ENCODE measurements at places on chromosomes 6 and 20.

GRCh38 chr6:82779041-82779440 lies 286.6 kb downstream of the UBE3D start:
- no peak for DNase-seq

GRCh38 chr20:58878399-58878798 lies 25.9 kb downstream of the GNAS start:
- DNase-seq, result no peak

- no peak for DNase-seq
Observed at GRCh38 chr6:11231564-11232192, 790 bp downstream of the NEDD9 start.

DNA sequence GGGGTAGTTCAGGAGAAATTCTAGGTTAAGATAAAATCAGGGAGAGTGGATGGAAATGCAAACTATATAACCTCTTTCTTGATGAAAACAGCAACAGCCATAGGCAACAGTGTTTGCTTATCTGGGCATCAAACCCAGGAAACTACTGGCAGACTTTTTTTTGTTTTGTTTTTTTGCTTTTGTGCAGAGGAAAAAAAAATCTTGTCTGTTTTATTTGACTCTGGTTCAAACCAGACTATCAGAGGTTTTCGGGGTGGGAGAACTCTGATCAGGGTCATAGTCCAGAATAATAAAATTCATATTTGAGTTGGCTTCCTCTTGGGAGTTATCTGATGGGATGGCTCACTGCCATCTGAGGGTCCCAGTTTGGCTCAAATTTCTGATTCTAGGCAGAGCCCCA lies 88.8 kb upstream of the ZNFX1 start:
- DNase-seq, result no peak

DNA sequence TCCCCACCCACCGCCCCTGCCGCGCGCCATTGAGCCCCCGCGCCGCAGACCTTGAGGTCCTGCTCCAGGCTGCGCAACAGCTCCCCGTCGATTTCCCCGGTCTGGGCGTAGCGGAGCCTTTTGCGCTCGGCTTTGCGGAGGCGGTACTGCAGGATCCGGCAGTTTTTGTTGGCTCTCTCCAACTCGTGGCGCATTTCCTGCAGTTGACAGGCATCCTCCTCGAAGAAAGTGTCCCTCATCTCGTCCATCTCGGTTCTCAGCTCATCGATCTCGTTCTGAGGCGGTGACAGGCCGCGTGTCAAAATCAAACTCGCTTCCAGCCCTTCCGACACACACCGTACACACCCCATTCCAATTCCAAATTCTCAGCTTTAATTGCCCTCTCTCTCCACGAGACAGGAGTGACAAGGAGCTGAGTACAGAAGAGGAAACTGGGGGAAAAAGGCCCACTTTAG lies 4.3 kb downstream of the MTCL3 start:
- peak; percentile 30 for DNase-seq

- no peak for DNase-seq
Observed at GRCh38 chr6:39910164-39910563, 24.1 kb downstream of the MOCS1 start.

DNA sequence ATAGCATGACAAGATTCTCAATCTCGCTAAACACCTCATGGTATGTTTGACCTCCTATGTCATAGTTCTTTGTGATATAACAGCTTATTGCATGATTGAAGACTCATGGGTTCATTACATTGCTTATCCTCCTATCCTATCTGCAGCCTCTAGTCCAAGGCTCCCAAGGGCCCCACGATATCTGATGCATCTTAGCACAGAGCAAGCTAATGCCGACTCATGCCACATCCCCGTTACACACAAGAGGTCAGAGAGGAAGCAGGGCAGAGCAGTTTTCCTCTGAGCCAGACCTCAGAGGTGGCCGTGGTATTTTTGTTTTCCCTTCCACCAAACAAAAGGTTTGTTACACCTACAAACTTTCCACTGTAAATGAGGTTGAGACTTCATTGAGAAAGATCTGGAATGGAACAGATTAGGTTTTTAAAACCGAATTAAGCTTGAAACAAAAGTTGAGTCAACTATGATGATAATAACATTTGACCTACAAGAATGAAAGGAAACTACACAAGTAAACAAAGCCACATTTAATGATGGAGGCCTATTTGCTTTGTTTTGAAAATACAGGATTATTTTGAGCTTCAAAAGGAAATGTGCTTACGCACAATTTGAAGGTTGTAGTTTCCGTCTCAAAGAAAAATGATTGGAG lies 133.9 kb upstream of the MYLIP start:
- DNase-seq, result no peak

DNA sequence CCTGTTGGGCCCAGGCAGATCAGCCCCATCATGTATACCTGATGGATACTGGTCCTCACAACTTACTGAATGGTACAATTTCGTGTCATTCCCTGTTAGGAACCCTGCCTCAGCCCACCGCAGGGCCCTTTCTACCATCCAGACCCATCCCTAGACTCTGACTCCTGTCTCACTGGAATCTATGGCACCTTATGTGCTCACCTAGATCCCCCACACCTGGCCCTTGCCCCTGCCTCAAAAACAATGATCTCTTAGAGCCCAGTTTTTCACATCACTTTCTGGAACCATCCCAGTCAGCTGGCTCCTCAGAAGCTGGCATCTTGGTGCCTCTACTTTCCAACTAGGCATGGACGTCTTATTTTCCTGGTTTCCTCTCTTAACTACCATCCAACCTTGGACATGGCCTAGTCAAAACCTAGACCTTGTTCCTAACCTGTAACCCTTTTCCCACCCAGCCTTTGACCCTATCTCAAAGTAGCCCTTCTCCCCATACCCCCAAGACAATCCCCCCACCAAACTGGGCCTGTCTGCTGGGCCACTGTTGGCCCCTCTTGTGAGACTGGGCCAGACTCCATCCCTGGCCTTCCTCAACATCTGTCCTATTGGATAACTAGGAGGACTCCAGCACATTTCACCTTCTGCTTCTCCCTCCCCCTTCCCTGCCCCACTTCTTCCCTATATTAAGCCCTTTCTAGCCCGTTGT lies 981 bp downstream of the HM13 start:
- DNase-seq, result no peak

DNA sequence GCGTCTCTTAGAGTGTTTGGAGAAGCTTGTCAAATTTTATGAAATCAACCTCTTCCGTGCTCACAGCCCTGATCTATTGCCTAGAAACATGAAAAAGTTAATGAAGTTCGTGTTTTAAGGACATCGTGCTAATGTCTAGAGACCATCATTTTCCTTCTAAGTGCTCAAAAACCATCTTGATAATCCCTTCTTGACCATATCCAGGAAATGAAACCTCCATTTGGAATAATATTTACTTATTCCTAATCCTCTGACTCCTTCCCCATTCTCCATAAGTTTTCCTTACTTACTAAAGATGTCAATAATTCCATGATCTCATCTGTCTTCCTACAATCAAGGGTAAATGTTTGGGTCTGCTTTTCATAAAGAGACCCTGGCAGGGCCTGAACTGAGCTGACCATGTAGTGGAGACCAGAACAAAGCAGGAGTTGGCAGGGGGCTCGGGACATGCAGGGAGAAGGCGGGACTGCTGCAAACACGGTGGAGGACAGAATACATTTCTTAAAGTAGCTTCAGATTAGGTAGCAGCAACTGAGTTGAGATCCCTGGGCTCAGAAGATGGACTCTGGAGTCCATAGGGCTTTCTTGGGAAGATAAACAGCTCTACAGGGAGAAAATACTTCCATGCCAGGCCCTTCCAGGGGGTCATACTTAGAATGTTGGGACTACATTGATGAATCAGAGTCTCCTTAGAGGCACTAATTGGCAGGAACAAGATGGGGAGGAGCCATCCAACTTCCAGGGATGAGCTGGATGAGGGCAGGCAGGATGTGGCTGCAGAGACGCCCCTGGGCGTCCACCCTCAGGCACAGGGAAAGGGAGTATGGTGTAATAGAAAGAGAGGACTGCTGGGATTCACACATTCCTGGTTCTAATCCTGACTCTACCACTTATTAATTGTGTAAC lies 100.7 kb downstream of the RIN2 start:
- no peak for DNase-seq

DNA sequence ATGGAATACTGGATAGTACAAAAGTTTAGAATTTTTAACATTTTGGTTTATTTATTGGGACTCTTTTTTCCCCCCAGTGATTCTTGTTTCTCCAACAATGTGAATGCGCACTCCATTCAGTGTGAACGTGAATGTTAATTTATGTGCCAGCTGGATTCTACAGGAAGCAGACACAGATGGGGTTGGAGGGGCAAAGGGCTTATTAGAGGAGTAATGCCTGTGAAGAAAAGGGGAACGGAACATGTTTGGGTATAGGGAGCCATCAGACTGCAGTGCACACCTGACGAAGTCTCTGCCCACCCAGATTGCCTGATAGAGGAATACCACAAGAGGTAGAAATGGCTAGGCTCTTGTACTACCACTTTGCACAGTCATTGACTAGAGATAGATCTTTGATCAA lies 48.2 kb downstream of the PTPRA start:
- DNase-seq, result no peak

- no peak for DNase-seq
Observed at GRCh38 chr20:50403565-50404418, 106.4 kb upstream of the PTPN1 start.

DNA sequence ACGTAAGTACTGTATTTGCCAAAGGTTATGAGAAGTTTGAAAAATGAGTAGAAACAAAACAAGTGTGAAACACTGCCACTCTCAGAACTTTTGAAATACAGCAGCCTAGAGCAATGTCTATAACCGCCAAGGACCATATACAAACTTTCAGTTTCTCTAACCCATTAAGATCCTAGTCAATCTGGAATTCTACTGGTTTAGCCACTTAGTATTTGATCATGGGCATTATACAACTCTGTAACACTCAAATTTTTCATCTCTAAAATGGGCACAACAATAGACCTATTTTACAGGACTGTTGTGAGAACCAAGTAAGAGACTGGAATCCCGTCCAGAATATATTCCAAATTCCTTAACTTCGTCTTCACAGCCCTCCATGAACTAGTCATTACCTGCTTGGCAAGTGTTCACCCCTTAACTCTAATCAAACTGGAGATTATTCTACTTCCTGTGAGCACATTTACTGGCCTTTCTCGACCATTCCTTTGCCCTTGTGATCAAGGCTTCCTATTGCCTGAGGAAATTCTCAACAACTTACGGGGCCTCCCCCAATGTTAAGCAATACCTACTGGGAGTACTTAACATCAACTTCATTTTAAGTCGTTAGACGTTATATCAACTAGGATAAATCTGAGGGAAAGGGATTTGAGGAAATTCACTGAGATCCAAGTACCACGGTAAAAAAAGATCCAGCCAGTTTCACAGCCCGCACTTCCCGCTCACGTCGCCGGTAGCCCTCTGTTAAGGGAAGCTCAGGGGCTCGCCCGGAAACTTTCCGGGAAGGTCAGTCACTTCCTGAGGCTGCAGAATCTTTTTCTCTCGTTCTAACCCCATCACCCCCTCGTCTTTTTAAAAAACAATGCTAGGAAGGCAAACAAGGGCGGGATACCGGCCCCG lies 1.1 kb downstream of the EIF2S2 start:
- DNase-seq, result no peak

GRCh38 chr6:138336221-138336620 lies 41.5 kb upstream of the SMIM28 start:
- DNase-seq, result no peak

- no peak for DNase-seq
Observed at GRCh38 chr6:168574075-168574698, 133.2 kb downstream of the SMOC2 start.

DNA sequence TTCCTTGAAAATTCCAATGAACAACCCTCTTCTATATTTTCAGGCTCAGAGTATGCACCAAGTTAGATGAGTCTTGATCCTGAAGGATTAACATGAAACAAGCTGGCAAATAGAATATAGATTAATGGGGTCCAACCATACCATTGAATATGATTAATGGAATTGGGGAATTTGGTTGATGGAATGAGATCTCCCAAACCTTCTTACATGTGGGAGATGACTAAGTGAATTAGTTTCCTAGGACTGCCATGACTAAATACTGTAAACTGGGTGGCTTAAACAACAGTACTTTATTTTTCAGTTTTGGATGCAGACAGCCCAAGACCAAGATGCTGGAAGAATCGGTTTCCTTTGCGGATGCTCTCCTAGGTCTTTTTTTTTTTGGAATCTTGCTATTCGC lies 347.0 kb downstream of the QKI start:
- DNase-seq, result no peak

DNA sequence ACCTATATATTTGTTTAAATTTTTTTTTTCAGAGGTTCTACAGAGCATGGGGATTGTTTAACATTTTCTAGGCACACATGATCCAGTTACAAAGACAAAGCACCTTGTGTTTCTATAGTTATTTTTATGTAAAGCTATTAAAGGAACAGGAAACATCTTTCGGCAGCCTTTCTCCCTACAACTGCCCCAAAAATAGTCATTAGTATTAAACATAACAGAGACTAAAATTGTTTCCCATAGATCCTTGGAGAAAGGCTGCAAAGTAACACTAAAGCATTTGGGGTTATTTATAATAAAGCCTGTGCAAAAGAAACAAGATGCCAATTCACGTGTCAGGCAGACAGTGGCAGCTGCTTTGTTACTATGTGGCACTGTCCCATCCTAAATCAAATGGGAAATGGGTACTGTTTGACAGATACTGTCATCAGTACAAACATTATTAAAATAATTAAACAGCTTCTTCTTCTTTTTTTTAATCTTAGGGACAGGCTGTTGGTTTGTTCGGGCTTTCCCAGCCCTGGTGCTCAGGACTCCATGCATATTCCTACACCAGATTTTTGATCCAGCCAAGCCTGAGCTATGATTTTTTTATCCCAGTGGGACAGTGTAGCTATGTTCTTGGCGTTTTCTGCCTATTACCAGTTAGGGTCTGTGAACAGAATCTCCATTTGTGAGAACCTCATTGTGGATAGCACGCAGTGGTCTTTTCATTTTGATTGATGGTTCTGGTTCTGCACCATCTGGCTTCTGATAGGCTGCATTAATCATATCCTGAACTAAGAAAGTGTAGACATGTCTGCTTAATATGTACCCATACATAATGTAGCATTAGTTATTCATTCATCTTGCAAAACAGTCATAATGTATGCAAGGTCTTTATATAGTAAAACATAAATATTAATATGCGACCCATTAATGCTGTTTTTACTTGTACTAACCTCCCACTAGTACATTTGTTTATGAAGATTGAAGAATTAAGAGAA lies 460.4 kb upstream of the SOX4 start:
- DNase-seq, result no peak

- DNase-seq, result no peak
Observed at GRCh38 chr6:125300992-125301434, 754 bp downstream of the HDDC2 start.

GRCh38 chr6:91087908-91088307 lies 501.0 kb upstream of the MAP3K7 start:
- DNase-seq, result no peak

DNA sequence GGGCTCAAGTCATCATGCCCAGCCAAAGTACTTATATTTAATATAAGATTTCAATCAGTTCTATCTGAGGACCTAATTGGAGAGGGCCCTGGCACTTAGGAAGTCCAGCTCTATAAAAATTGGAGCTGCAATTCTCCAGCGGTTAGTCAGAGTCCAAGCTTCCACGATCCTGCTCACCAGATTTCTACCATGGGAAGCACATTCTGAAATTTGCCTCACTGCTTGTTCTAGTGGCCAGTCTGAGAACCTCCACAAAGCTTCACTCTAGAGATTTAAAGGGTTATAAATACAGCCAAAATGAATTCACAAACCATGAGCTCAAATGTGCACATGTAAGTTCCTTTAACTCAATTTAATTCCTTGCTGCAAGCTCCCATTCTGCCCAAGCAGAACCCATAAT lies 33.5 kb downstream of the PNLDC1 start:
- DNase-seq, result no peak

GRCh38 chr6:98834060-98835031 lies at the start of gene POU3F2:
TSS of gene POU3F2 (plus strand) at chr6:98834574. CDS start at chr6:98834874, 300 bp downstream.
- DNase-seq, result peak; percentile 69
